Cerebellum (tissue), 4 donors: ENCODE measurements at places on chromosomes 16 and 17. TPM values are rescaled to one million over a fixed set of nuclear protein-coding genes. Genes with fewer than 3 reads are reported as not detected.

The CD300LG gene
- not detected for total RNA-seq

The HAP1 gene
- 1.5 TPM for total RNA-seq

The TMC7 gene
- total RNA-seq: 2.7 TPM

The EPX gene
- total RNA-seq: 0.09 TPM

The CCL14 gene
- 1.1 TPM for total RNA-seq

The CACNG5 gene
- total RNA-seq: 14.7 TPM

The TBC1D3B gene
- total RNA-seq: 3.3 TPM

The CDYL2 gene
- total RNA-seq: 11.4 TPM

The NPIPA2 gene
- 1.5 TPM for total RNA-seq

The CNTD1 gene
- 0.54 TPM for total RNA-seq

The TNS4 gene
- total RNA-seq: not detected

The KIF2B gene
- total RNA-seq: not detected
